RKO (cell line): ENCODE measurements at places on chromosomes 3 and 15.

GRCh38 chr3:42670670-42671069, 14.7 kb upstream of the KLHL40 start:
- DNase-seq = no peak

- DNase-seq = peak; percentile 69
Observed at GRCh38 chr15:59691194-59691805, 2.2 kb upstream of the BNIP2 start.

- no peak for DNase-seq
Observed at GRCh38 chr15:51848811-51849210, 19.4 kb downstream of the TMOD3 start.

GRCh38 chr3:71652781-71653413, 69.4 kb upstream of the FOXP1 start:
- DNase-seq = peak; percentile 57

GRCh38 chr3:67495751-67496150, 158.7 kb downstream of the SUCLG2 start:
- DNase-seq = no peak

DNA sequence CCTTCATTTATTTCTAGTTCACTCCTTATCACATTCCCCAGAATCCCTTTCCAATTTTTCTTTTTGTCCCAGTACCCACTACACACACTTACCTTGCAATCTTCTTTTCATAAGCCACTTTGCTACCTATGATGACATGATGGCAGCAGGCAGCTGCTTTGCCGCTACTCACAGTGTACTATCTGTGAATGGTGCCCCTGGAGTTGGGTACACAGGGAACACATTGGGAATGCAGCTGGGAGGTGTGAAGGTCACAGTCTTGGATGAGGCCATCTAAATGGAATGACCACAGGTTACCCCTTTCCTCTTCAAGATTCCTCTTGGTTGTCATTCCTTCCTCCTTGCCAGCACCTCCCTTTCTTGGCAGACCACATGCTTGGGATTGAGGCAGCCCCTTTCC, 20.8 kb upstream of the TNIK start:
- no peak for DNase-seq

DNA sequence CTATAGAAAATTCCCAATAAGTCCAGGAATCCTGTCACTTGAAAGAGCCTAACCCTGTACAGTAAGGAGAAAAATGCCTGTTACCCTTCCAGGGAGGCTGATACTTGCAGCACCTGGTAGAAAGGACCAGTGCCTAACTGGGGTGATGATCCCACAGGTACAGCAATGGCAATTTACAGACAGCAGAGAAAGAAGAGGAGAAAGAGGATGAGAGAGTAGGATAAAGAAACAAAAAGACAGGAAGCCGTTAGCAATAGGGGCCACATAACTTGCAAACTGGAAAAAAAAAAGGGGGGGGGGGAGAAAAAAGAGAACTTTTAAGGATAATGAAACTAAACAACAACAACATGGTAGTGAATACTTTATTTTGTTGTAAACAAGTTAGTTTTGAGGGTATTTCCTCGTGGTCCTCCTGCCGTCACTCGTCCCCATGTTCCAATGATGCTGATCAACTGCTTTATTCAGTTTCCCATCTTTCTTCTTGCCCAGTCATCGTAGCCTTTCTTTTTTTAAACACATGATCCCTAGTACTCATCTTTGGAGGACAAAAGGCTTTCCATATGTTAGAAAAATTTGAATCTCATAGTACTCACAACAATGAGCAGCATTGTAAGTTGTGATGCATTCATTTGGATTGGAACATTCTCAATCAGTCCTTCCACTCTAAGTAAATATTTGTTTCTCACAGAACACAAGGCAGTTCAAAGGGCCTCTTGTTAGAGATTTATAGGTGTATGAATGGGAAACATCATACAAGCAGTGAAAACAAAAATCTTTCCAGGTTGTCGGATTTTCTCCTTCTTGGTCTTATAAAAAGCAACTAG, 8.6 kb downstream of the TM4SF1 start:
- DNase-seq = no peak

GRCh38 chr3:140347151-140347550, 330.7 kb upstream of the TRIM42 start:
- no peak for DNase-seq

GRCh38 chr3:170222647-170223541, 670 bp downstream of the PRKCI start:
- peak; percentile 70 for DNase-seq

- DNase-seq = no peak
Observed at GRCh38 chr3:167936019-167936418, 159.7 kb downstream of the GOLIM4 start.

- DNase-seq = peak; percentile 85
Observed at GRCh38 chr3:11288786-11289637, 16.8 kb downstream of the ATG7 start.

DNA sequence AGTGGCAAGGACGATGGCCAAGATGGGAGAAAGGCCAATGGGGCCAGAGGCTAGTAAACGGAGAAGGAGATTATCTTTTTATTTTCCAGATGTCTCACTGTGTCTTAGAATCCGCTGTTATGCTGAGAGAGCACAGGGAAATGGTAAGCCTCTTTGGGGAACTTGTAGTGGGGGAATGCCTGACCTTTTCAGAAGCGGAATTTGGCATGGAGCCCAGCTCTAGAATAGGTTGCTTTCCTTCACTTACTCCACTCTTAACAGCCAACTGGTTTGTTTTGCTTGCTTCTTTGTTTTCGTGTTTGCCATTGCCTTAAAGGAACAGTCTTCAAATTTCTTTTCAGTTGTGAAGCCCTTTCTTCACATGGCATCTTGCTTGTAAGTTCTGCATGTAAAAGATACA, 316.2 kb upstream of the THRB start:
- DNase-seq = no peak

DNA sequence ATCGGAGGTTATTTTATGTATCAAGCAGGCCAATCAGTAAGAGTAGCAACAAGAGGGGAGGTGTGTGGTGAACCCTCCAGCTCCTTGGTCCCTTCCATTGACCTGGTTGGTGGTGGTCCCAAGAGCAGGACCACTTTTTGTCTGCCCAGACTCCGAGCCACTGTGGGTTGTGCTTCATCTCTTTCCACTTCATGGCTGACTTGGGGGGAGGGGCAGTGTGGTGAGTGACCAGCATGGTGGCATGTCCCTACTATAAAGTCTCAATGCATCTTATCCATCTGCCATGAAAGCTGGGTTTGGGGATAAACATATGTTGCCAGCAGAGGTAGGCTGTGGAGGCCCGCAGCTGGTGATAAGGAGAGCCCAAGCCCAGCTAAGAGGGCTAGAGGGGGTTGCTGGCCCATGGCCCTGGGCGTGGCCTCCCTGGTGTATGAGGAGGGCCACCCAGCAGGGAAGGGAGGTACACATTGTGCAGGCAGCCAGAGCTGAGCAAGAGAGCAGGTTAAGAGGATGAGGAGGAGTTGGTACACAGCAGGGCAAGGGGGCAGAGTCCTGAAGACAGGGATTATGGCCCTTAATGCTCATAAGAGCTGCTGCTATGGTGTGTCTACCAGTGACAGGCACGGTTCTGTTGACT, 7.0 kb downstream of the AEN start:
- no peak for DNase-seq

DNA sequence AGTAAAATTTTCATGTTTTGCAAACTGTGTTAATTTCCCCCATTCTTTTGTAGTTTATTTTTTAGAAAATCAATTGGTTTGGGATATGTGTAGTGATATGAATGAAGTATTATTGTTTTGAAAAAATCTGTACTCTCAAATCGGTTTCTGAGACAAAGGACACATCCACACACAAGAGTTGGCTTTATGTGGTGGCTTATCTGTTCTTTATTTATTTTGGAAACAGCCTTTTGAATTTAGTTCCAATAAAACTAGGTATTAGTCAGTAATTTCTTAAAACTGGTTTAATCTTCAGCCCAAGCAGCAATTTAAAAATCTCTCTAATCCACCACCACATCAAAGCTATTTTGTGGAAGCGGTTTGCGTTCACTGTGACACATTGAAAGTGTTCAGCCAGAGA, 741.5 kb upstream of the GRM7 start:
- DNase-seq = no peak

GRCh38 chr3:14453876-14454638, 51.7 kb downstream of the SLC6A6 start:
- DNase-seq = no peak

GRCh38 chr3:45387636-45388348, 584 bp upstream of the LARS2 start:
- no peak for DNase-seq

- DNase-seq = no peak
Observed at GRCh38 chr3:191915712-191916111, 454.7 kb downstream of the PYDC2 start.
